ENCODE measurements at places on chromosomes 5 and 9.

- DNase-seq, result no peak
Observed at GRCh38 chr5:136067422-136067821, 38.6 kb downstream of the TGFBI start.

- DNase-seq, result no peak
Observed at GRCh38 chr9:1087120-1087881, 37.1 kb downstream of the DMRT2 start.

DNA sequence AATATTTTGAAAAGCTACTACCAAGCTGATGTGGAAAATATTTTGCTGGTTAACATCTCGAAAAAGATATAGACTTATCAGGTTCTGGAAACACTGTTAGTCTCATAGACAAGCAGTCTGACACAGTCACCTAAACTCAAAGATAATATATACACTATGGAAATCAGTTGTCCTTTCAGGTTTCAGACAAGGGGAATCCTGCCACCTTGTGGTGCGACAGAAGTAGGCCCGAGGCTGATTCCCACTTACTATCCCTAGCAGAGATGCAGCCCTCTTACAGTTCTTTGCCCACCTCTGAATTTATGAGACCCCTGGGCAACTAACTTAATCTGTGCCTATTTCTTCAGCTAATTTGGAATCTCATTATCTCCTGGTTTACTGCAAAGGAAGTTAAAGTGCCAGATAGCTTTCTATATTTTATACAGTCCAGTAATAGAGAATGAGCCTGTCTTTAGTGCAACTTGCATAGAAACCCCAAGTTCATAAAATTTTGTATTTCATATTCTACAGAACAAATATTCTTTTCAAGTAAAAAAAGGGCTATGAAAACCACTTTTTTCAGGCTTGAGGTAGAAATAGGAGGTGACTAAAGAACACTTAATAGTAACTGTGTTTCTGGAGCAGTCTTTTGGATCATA lies 16.9 kb downstream of the RAD1 start:
- DNase-seq, result peak; percentile 37

DNA sequence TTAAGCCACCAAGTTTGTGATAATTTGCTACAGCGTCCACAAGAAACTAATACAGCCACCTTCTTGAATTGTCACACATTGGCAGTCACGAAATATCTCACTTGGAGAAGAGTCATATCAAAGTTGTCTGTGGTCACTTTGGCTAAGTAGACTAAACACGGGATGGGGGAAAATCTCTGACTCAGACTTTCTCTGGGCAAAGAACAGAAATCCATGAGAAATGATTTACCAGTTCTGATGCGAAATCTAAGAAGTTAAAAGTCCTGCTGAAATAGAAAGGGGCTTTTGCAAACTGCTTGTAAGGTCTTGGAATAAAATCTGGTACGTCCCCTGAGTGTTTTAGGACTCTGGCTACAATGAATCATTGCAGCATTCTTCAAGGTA lies 158.4 kb downstream of the COL23A1 start:
- DNase-seq, result no peak

DNA sequence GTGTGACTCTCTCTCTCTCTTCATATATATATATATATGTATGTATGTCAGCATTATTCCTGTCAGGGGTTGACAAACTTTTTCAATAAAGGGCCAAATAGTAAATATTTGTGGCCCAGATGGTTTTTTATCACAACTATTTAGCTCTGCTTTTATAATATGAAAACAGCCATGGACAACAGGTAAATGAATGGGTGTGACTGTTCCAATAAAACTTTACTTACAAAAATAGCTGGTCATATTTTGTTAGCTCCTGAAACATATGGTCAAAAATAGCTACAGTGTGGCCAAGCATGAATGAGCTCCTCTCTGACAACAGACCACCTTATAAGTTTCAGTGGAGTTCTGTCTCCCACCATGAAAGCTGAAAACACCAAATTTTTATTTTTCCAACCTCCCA lies 21.6 kb downstream of the RAPGEF6 start:
- DNase-seq, result no peak

DNA sequence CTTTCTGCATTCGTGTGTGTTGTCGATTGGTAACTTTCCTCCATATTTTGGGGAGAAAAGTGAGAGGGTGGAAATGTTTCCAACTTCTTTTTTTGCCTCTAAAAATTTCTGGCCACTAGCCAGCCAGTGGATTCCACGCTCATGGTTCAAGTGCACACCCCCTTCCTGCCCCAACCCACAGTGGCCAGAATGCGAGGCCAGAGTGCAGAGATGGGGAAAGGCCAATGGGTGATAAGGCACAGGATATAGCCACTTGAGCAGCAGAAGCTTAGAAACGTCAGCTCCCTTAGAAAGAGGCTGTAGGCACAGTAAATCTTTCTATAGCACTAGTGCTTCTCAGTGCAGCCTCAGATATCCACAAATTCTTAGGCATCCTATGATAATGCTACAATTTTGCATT lies 75.8 kb upstream of the ADRB2 start:
- no peak for DNase-seq

DNA sequence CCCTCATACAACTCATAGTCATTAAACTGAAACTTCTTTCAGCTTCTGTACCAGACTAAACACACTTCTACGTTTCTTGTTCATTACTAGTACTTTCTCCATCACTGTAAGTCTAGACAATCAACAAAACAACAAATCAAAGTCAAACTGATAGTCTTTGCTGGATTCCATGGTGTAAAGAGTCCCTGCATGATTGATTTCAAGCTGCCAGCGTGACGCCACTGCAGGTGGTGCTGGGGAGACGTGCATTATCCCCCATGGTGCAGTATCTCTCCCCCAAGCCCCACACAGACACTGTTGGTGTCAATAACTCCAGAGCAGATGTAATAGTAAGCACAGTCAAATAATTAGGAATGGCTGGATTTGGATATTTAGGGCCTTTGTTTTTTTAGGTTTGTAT lies 10.7 kb upstream of the SLC2A8 start:
- DNase-seq, result no peak

GRCh38 chr9:104944356-104944755 lies 16.4 kb upstream of the ABCA1 start:
- DNase-seq, result no peak

- DNase-seq, result no peak
Observed at GRCh38 chr5:113038714-113039113, 62.1 kb downstream of the DCP2 start.

GRCh38 chr9:129487658-129488483 lies 133.0 kb downstream of the C9orf50 start:
- DNase-seq, result no peak

- DNase-seq, result no peak
Observed at GRCh38 chr5:89401659-89402058, 518.7 kb upstream of the MEF2C start.

- DNase-seq, result no peak
Observed at GRCh38 chr9:86359151-86359879, 5.1 kb upstream of the TUT7 start.

- no peak for DNase-seq
Observed at GRCh38 chr5:67728326-67728890, 487.1 kb upstream of the PIK3R1 start.

GRCh38 chr5:150582241-150583109 lies 58.0 kb upstream of the SYNPO start:
- DNase-seq, result no peak

DNA sequence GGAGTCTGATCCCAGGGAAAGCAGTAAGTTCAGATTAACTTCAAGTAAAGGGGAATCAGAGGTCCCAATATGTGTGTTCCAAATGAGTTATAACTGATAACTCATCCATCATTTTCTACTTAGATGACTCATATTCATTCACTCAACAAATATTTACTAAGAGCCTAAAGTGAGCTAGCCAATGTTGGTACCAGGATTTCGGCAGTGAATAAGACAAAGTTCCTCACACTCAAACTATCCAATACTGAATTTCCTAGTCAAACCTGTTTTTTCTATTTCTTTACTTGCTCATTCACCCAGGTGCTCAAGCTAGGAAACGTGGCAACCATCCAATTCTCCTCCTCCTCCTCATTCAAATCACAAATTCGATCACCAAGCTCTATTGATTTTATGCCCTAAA lies 25.8 kb downstream of the FBXW2 start:
- DNase-seq, result no peak

GRCh38 chr5:41776435-41776834 lies 93.8 kb downstream of the OXCT1 start:
- no peak for DNase-seq

DNA sequence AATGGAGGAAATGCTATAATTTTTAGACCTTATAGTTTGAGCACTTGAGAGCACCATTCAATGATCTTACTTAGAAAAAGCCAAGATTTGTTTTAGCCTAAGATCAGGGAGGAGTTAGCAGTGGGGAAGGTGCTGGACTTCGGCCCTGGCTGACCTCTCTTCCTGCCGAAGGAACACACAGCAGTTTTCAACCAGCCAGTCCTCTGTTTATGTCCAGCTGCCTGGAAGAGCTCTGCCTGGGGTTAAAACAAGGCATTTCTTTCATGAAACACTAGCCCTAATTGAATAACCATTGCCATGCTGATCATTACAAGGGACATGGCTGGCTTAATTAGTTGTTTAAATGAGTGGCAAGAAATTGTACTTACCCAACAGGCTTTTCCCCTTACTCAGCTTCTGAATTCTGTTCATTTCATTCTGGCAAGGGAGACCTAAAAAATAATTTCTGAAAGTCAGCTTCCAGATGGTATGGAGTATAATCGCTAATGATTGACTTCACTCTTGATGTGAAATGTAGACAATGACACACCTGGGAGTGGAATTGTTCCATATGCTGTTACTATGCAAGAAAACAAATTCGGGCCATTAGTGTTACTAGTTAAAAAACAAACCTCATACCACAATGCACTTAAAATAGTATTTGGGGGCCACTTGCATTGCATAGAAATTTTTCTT lies 514.2 kb downstream of the SPOCK1 start:
- DNase-seq, result no peak

- no peak for DNase-seq
Observed at GRCh38 chr9:93624977-93625376, 48.6 kb downstream of the PHF2 start.

DNA sequence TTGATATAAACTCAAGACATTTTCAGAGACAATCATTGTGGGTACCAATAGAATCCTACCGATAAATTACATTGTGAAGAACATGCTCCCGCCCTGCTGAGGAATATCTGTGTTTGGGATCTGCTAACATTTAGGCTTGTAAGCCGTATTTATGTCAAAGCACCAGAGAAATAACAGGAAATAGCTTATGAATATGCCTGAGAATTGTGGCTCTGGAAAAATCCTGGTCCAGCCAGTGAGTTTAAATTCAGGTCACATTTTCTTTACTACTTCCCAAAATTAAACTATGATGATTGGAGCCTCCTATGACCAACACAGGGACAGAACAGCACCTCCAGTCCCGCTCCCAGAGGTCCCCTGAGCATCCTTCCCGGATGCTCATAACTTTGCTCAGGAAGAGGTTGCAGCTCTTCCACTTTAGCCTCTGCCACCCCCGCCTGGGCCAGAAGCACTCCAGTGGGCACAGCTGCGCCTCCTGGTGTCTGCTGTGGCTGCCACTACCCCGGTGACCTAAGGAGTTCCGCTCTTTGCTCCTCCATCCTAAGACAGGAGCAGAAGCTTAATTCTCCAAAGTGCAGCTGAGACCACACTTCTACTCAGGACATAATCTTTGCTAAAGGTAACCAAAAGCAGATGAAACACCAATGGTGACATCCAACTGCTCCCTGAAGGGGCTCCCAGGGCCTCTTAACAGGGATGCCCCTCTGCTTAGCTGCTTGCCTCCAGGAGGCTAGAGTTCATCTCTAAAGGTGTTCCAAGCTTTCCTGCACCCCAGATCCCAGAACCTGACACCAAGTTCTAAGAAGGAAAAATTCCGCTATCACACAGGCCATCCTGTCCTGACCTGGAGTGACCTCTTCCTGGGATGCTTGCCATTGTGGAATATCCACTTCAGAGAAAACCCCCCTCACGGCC lies 58.8 kb downstream of the SLC1A1 start:
- no peak for DNase-seq

DNA sequence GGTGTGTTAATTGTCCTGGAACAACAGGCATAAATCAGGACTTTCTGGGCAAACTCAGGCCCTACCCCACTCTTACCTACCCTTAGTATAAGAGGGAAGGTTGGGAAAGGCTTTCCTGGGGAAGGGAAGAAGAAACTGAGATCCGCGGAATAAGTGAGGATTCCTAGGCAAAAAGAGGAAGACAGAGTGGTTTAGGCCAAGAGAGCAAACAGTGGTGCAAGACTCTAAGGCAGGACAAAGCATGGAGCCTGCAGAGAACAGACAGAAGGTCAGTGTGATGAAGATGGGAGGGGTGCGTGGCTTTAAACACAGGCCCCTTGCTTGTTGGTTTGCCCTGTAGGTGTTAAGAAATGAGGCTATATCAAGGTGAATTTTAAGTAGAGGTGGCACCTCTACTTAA lies 69.4 kb downstream of the TMC1 start:
- no peak for DNase-seq

DNA sequence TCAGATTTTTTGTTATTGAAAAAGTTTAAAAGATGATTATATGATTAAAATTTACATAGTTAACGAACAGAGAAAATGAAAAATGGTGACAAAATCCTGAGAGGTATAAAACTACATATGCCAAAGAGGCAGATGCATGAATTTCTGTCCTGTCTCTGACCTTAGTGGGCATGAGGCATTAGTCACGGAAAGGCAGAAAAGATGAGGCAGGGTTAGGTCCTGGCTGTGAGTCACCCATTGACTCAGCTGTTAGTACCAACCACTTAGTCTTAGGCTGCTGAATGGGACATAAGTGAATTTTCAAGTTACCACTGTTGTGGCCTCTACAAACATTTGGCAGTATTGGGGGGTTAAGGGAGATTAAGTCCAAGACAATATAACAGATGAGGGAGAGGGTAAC lies 33.1 kb downstream of the RASA1 start:
- peak; percentile 53 for DNase-seq

DNA sequence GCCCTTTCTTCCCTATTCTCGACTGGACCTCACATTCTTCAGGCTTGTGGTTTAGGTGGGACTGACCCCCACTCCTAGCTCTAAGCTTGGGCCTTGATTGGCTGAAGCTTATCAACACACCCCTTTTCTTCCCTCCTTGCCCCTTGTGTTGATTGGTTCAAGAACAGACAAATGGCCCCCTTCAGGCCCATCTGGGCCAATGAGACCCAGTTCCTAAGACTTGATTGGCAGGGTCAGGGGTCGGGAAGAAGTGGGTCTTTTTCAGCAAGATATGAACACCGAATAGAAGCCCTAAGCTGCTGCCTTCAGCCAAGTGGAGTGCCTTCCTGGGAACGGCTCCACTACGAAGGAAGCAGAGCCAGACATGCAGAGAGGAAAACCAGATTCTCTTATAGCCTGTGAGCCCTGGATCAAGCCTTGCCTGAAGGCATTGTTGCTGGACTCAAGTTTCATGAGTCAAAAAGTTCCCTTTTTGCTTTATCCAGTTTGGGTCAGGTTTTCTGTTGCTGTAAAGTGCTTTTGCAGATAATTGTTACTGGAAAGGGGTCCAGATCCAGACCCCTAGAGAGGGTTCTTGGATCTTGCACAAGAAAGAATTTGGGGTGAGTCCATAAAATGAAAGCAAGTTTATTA lies 22.4 kb upstream of the NCS1 start:
- no peak for DNase-seq

- DNase-seq, result no peak
Observed at GRCh38 chr5:73338256-73339050, 110.1 kb downstream of the FOXD1 start.

GRCh38 chr9:101677861-101678260 lies 60.6 kb downstream of the GRIN3A start:
- no peak for DNase-seq
